Activated CD8-positive, alpha-beta memory T cell treated with anti-CD3 and anti-CD28 coated beads, Interleukin-2, amount 10 ng/mL, durations not matched to agents 7 days and 5 days (primary cell): ENCODE measurements at places on chromosomes 16 and 17.

DNA sequence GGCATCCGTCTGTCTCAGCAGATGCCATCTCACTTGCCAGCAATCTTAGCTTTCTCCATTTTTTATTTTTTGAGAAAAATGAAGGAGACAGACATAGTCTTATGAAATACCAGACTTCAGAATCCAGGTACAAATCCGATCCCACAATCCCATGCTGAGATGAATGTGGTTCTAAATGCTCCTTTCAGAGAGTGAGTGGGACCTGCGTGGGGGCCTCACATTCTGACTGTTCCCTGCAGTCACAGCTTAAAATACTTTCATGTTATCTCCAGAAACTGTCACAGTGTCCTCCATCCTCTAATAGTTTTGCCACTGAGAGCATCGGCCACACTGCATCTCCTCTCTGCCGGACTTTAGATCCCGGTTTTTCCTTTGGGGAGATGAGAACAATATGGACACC, 34.9 kb upstream of the ENDOV start:
- DNase-seq = no peak

GRCh38 chr16:50286681-50287080, 20.3 kb downstream of the ADCY7 start:
- no peak for DNase-seq

DNA sequence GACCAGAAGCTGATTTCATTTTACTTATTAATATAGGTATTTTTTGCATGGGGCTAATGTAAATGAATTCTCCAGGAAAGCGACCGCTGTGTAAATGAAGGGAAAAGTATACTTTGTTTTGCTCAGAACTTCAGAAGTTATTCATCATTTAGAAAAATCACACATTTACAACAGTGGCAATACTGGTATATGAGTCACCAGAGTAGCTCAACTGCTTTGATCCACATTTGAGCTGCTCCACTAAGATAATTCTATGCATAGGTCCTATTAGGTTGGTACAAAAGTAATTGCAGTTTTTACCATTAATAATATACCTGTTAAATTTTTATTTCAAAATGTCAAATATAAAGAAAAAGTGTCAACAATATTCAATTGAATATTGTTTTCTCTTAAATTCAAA, 22.9 kb upstream of the DYNLRB2 start:
- no peak for DNase-seq

DNA sequence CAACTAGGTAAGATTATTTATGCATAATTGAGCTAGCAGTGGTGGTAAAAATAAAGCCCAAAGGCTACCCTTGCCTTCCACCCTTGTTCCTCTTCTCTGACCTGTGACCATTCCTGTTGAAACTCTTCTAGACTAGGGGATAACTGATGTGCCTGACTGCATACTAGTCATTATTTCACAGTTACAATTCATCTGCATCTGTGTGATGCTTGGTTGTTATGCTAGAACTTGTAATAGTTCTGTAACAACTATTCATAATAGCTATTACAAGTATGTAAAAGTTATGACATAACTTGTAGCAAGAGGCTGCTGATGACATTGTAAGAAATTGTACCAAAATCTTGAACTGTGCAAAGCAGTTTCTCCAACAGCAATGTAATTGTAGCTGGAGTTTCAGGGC, 2.4 kb upstream of the VAC14 start:
- no peak for DNase-seq

GRCh38 chr16:11138769-11139325, 117.2 kb downstream of the SOCS1 start:
- no peak for DNase-seq

GRCh38 chr17:35404360-35404759, 27.9 kb downstream of the SLFN12 start:
- DNase-seq = no peak

DNA sequence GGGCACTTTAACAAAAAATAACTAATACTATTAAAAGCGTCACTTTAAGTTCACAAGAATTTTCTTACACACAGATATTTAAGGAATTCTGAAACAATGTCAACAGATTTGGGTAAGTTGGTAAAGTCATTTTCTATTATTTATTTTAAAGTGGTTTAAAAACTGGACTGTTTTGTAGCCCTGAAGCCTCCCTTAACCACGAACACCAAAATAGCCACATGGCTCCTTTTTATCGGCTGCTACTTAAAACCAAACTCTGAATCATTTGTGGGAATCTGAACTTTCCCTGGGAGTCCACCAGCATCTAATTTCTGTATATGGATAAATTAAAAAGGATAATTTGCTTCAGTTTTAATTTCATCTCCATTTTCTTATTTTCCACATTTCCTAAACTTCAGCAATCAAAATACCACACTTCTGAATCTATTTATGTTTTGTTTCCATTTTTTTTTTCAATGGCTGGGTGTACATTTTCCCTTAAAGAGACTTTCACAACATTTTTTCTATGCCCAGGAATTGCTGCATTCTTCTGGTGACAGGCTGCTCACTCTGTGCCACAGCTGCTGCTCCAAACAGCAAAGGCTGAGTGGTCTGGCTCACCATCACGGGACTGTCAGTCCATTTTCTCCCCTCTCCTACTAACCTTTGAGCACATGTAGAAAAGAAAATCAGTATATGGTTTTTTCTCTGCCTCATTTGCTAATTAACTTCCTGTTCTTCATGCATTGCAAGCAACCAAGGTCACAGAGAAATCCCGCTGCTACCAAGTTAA, 255.5 kb upstream of the KCNJ16 start:
- no peak for DNase-seq

DNA sequence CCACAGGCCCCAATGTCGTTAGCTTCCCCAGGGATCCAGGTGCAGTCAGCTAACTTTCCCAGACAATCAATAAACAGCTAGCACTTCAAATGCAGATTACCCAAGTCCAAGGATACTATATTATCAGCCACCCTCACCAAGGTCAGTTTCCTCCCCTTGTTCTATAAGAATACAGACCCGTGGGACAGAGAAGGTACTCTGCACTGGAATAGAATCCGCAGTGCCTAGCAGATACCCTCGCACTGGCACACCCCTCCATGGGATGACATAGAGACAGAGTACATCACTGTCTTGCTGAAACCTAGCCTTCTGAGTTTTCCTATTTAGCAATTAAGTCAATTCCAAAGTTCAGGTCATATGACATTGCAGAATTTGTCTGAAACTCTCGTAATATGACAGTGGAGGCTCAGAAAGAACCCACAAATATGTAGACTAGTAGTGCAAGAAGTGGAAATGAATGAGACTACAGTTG, 40.0 kb upstream of the ABCA10 start:
- DNase-seq = no peak

GRCh38 chr17:69287168-69287567, 39.8 kb downstream of the ABCA5 start:
- DNase-seq = no peak

- peak; percentile 48 for DNase-seq
Measured at GRCh38 chr16:1613728-1614455, 1.7 kb downstream of the CRAMP1 start.

DNA sequence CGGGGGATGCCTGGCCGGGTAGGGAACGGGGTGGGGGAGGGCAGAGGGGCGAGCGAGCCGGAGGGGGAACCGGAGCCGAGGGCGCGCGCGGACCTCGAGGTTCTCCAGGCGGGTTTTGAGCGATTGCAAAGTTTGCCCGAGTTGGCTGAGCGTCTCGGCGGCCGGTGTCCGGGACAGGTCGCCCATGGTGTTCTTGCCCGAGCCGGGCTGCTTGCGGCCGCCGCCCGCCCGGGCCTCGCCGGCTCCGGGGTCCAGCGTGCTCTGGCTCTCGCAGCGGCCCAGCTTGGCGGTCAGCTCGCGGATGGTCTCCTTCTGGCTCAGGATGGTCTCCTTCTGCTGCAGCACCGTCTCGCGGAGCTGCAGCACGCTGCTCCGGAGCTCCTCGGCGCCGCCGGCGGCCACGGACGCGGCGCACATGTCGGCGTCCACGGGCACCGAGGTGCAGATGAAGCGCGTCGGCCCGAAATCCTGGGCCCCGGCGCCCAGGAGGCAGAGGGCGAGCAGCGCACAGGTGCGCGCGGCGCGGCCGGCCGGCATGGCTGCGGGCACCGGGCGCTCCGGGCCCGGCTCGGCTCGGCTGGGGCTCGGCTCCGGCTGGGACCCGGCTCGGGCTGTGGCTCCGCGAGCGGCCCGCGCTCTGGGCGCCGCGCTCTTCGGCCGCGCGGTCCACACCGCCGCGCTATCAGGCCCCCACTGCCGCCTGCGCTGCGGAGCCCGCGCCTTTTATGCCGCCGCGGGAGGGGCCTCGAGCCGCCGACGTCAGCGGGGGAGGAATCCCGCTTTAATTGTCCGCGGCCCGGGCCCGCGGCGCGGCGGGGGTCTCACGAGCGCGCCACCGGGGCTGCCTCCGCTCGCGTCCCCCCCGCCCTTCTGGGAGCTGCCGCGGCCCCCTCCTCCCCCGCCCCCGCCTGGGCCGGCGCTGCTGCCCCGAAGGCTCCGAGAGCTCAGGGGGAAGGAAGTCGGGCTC, at the start of gene NPTX1:
Gene NPTX1 (minus strand): TSS at position 698 of the 967 bp plus-strand sequence. CDS start 161 bp downstream, at position 537.
- DNase-seq = no peak

- no peak for DNase-seq
Measured at GRCh38 chr17:78444392-78444791, 65.9 kb downstream of the PGS1 start.

GRCh38 chr17:75535119-75535537, 9.6 kb downstream of the LLGL2 start:
- peak; percentile 93 for DNase-seq

DNA sequence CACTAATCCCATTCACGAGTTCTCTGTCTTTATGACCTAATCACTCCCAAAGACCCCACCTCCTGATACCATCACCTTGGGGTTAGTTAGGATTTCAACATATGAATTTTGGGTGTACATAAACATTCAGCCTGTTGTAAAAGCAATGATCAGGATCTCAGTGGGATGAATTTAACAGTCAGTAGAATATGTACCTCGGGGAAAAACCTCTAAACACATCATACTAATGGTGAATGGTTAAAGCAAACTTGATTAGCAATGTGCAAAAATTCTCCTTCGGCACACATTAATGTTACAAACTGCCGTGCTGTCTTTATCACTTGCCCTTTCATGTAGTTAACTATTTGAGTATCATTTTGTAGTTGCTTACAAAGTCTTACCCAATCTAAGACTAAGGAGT, 10.2 kb downstream of the RNF112 start:
- no peak for DNase-seq

DNA sequence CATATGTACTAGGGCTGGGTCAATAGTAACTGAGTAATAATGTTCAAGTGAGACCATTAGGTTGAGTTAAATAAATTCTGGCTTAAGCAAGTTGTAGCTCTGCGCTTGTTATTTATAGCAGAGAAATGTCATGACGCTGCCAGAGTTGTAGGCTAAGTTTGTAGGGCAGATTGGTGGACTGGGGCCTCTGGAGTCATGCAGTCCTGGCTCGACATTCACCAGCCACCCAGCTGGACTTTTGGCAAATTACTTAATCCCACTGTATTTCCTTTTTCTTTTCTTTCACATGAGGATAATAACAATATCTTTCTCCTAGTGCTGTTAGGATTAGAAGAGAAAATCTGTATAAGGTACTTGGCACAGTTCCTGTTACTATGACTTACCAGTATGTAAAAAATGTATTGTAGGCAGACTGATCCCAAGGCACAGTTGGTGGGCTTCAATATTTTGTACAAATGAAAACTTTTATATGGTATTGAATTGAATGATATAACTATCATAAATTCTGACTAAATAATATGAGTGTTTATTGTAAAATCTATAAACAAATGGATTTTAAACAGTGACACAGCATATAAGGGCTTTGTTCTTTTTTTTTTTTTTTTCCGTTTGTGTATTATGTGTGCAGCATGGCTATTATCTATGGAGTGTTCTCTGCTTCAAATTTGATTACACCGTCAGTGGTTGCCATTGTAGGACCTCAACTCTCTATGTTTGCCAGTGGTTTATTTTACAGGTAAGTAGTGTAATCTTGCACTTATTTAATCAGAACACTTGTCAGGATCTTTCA, 2.6 kb downstream of the MFSD11 start:
- DNase-seq = no peak

- peak; percentile 76 for DNase-seq
Measured at GRCh38 chr16:3654249-3654991, at the start of gene DNASE1. Gene DNASE1, plus strand, starts transcription at chr16:3654691. Its CDS starts 683 bp downstream, at chr16:3655374.
